ENCODE measurements at places on chromosomes 11 and 22. TPM values are rescaled to one million over a fixed set of nuclear protein-coding genes. Genes with fewer than 3 reads are reported as not detected.

- DNase-seq = no peak
Observed at GRCh38 chr11:20597680-20598484, 1.5 kb upstream of the SLC6A5 start.

- peak; percentile 49 for DNase-seq
Observed at GRCh38 chr22:35452351-35452781, 52.4 kb downstream of the MCM5 start.

The SAA2 gene
- polyA plus RNA-seq = 13.7 TPM

GRCh38 chr11:12198251-12199222 is 88.1 kb downstream of the MICAL2 start:
- no peak for DNase-seq

The OR5B2 gene
- not detected for polyA plus RNA-seq

- DNase-seq = no peak
Observed at GRCh38 chr11:129750343-129751292, 65.0 kb upstream of the TMEM45B start.

DNA sequence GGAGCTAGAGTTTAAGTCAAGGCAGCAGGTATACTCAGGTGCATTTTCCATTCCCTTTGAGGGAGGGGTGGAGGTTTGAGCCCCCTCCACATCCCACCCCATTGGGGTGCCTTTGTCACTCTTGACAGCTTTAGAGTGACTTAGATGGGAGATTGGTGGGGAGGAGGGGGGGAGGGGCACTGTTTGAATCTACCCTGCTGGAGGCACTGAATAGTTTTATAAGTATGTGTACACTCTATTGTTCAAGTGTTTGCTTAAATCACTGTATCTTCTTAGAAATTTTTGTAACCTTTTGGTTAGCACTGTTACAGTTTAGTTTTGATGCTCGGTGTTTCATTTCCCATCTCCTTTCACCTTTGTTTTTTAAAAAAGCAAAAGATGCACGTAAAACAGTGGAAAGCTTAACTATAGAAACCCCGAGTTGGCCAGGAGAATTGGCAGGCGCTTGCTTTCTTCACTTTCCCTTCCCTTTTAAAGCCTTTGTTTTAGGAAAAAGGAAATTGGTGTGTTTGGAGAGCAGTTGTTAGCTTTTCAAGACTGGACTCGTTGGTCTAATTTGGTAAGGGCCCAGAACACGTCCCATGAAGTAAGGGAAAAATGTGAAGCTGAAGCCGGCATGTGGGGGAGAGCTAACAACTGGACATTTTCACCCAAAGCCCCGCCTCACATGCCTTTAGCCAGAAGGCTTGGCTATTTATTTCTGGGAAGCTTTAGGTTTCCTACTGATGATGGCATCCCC is 42.8 kb downstream of the TNRC6B start:
- no peak for DNase-seq

The OR52R1 gene
- not detected for polyA plus RNA-seq

The PDE2A gene
- 56.1 TPM for polyA plus RNA-seq

The FZD4 gene
- 20.0 TPM for polyA plus RNA-seq

The DNAJB13 gene
- polyA plus RNA-seq = 0.38 TPM

DNA sequence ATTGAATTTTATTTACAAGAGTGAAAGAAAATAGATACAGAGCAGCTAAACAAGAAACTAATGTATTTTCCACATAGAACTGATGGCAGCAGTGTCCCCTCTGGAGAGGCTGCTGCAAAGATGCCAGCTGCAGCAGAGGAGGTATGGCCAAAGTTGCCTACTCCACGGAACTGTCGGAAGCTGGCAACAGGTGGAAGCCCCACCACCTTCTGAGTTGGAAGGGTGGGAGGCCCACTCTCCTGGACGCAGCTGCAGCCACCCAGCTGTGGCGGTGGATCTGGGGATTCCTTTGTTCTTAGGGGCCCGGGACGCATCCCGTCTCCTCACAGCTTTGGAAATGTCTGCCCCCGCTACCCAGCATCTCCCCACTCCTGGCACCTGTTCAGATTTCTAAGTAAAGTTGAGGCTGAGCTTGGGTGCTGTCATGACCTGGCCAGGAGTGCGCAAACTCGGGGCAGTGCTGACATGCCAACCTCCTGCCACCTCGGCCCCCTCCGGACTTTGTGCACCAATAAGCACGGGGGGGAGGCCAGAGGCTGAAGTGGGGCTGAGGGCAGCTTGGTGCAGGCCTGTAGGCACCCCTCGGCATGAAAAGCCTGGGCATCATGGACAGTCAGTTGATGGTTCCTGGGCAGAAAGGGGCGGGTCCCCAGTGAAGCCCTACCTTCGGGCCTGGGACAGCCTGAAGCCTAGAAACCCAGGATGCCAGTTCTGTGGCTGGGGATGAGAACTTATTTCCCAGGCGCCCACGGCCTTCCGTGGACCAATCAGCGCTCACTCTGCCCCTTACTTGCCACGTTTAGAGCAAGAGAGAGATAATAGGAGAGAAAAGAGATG is 1071.4 kb downstream of the JRKL start:
- no peak for DNase-seq

The PAMR1 gene
- polyA plus RNA-seq = 48.7 TPM

- DNase-seq = no peak
Observed at GRCh38 chr11:60931917-60932316, 7.7 kb downstream of the TMEM132A start.

The ACCSL gene
- not detected for polyA plus RNA-seq

- DNase-seq = no peak
Observed at GRCh38 chr22:40605761-40606160, 30.8 kb downstream of the MRTFA start.

GRCh38 chr22:45918459-45919370 is 58.2 kb downstream of the WNT7B start:
- peak; percentile 32 for DNase-seq

- DNase-seq = no peak
Observed at GRCh38 chr22:26656891-26657851, at the start of gene MIAT. Gene MIAT (plus strand): TSS chr22:26657588.

GRCh38 chr22:48688366-48688765 is 1139.3 kb downstream of the BRD1 start:
- no peak for DNase-seq

The TUBGCP6 gene
- polyA plus RNA-seq = 31.5 TPM

GRCh38 chr11:87971354-87971753 is 203.9 kb downstream of the RAB38 start:
- no peak for DNase-seq

GRCh38 chr11:118621071-118621783 is 13.8 kb downstream of the PHLDB1 start:
- DNase-seq = no peak

- DNase-seq = no peak
Observed at GRCh38 chr11:47132490-47132889, 44.2 kb downstream of the ARFGAP2 start.

Measured in urinary bladder (tissue), 4 donors.